Stimulated activated CD4-positive, alpha-beta T cell treated with anti-CD3 and anti-CD28 coated beads, TNF-alpha, amount 100 ng/mL, for 48 hours (primary cell): ENCODE measurements at places on chromosomes 2 and 18.

- DNase-seq: no peak
Measured at GRCh38 chr2:113155331-113155730, 18.4 kb upstream of the PSD4 start.

DNA sequence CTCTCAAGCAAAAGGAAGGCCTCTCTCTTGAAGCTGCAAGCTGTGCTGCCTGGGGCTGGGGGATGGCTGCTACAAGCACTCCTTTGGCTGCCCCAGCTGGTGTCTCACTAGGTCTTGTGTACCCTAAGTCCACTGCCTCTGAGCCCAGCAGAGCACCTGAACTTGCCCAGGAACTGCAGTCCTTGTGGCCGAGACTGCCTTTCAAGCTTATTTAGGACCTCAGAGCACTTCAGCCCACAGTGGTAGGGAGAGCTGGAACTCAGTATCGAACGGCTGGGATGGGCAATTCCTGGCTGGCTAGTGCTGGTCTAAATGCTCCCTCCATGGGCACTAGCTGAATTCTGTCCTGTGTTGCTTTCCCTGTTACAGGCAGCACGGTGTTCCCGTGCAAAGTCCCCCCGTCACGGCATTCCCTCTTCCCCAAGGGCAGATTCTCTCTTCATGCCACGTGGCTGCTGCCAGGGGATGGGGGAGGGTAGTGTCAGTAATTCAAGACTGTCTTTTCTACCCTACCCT is 25.9 kb downstream of the STPG4 start:
- DNase-seq: no peak

- DNase-seq: no peak
Measured at GRCh38 chr2:42933824-42934254, 141.5 kb upstream of the HAAO start.

DNA sequence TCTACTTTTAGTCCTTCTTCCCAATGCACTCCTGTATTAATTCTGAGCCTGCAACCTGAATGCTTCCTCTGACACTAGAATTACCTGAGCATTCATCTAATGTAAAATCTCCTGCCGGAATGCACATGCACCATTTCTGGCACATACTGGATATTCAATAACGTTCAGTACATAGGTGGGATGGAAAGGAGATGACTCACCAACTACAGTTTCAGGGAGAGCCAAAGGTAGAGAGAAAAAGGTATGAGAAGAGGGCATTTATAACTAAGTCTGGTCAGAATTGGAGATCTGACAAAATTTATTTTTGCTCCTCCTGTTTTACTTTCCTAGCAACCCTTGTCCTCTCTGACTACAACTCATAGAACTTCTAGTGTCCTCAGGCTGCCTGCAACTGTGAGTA is 1954.1 kb upstream of the CELF4 start:
- DNase-seq: no peak

- DNase-seq: no peak
Measured at GRCh38 chr18:5380586-5380985, 85.1 kb upstream of the ZBTB14 start.
